IPS DF 6.9 (cell line): ENCODE measurements at places on chromosomes 13 and 19.

- no peak for DNase-seq
Measured at GRCh38 chr19:45346449-45346848, 5.9 kb downstream of the KLC3 start.

DNA sequence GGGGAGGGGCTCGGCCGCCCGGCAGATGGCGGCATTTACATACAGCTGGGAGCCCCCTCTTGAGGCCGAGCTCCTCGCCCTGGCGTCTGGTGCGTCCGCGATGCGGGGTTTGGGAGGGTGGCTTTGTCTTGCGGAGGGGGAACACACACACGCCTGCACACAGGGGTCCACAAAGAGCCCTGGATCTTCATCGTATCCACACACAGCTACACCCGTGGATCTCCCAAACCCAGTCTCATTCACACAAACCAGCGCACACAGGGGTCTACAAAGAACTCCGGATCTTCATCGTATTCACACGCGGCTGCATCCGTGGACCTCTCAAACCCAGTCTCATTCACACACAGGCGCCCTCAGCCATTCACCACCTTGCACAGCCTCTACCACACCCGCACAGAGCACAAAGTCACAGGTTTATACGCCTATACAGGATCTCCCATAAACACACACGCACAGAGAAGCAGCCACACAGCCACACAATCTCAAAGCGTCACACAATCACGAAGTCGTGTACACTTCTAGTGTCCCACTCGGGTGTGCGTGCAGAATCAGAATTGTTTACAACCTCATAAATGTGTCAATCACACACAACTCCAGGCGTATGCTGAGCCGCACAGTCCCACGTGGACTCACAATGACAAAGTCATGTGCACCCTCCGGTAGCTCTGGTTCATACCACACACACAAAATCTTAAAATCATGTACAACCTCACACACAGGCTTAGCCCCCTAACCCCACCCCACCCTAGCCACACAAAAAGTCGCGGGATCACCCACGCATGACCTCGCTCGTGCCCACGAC is 550 bp upstream of the DLL3 start:
- no peak for DNase-seq

DNA sequence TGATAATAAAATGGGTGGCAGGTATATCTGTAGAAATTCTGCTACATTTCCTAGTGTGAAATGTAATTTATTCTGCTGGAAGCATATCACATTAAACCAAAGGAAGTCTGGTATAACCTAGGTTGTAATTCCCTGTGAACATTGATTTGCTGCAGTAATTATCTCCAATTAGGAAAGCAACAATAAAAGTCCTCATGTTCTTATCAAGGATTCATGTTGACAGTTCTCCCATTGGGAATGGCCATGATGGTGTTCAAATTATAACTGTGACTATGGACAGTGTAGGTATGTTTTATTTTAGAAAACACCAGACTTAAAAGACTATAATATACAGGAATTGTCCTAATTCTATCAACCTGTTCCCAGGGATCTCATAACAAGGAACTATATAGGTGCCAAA is 513.5 kb upstream of the MIR17HG start:
- DNase-seq = no peak

DNA sequence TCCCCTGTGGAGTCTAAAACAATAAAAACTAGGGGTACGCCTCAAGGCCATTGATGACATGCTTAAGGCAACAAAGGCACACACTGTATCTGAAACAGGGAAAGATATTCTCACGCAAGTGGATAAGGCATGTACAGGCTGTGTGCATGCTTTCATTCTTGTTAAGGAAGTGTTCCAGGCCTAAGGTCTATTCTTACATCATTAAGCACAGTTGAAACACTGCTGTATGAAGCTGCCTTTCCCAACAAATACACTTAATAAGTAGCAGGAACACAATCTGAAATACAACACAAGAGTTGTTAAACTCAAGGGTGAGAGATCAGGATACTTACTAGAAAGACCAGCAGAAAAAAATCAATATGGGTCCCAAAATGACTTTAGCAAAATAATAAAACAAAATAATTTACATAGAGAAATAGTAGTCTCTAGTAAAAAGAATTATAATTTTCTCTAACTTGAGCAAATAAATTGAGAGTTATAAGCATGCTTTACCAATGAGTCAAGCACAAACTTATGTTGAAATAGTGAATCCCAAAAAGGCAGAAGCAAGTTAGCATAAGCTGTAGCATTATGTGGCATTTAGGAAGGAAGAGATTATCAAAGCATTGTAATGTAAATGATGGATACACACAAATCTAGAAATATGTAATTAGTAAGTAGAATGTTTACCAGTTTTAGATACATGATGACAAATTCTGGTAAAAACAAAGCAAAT is 796.9 kb downstream of the SLITRK1 start:
- DNase-seq = no peak
